ENCODE measurements at places on chromosomes 6 and 20.

- no peak for DNase-seq
Observed at GRCh38 chr6:101489456-101489855, 95.9 kb downstream of the GRIK2 start.

- no peak for DNase-seq
Observed at GRCh38 chr6:1242446-1242845, 69.5 kb upstream of the FOXQ1 start.

DNA sequence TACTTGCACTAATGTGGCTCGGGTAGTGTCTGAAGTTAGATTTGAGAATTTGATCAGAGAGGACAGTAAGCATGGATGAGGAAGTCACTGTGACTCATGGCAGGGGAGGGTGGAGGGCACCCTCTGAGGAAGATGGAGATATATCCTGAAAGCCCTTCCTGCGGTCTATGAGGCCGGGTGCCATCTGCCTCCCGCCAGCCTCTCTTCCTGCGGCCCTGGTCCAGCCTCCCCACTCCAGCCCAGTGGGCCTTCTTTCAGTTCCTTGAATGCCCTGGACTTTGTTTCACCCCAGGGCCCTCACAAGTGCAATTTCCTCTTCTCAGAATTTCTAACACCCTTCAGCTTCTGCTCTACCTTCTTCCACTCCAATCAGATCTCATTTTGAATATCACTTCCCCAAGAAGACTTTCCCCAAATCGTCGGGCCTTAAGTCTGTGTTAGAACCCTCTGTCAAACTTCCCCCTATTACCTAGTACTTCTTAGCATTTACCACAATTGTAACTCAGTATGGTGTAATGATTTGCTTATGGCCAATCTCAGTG lies 20.2 kb upstream of the TNFAIP3 start:
- DNase-seq = no peak

DNA sequence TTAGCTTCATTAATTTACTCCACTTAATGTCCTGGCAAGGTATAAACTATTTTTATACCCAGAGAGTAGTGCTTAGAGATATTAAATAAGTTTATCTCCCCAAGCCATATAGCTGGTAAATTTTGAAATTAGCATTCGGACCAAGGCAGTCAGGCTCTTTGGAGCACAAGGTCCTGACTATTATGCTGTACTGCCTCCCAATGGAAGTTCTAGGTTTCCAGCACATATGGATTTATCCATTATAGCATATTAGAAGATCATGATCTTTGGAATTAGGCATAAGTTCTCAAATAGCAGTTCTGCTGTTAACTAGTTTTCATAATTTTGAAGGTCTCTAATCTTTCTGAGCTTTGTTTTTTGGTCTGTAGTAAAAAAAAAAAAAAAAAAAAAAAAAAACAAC lies 835.3 kb upstream of the EPHA7 start:
- DNase-seq = no peak

GRCh38 chr20:57465943-57466342 lies 59.0 kb downstream of the CTCFL start:
- no peak for DNase-seq

DNA sequence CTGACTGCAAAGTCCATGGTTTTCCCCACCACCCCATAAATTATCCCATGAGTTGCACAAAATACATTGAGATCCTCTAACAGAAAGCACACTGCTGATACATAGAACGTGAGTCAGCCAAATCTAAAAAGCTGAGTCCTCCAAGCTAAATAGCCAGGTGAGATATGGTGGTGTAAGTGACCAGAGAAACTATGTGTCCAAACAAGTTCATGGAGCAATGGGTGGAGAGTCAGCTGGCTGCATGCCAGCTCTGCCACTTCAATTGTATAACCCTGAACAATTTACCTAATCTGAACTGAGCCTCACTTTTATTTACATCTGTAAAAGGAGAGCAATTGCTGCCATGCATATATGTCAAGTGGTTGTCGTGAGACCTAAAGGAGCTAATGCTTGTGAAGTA lies 9.7 kb downstream of the SNAP25 start:
- DNase-seq = no peak

DNA sequence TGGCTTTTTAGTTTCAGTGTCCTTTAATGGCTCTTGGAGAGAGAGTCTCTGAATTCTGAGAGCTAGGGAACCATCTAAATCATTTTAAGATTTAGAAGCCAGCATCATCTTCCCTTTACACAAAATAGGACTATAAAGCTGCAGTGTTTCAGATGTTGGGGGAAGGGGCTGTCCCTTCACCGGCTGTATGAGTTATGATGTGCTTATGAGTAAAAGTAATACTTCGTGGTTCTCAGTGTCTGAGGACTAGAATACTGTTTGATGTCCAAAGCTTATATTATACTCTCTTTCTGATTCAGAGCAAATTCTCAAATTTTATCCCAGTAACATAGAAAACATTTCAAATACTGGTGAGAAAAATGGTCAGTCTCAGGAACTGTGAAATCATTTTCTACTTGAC lies 63.5 kb upstream of the FAM8A1 start:
- no peak for DNase-seq

GRCh38 chr6:25399885-25400284 lies 120.7 kb downstream of the CARMIL1 start:
- no peak for DNase-seq

All from stimulated activated CD8-positive, alpha-beta memory T cell treated with anti-CD3 and anti-CD28 coated beads, Interleukin-4, amount 100 ng/mL, for 1 hour (primary cell).